Activated CD4-positive, alpha-beta T cell treated with anti-CD3 and anti-CD28 coated beads for 48 hours (primary cell): ENCODE measurements at places on chromosomes 6 and 20.

DNA sequence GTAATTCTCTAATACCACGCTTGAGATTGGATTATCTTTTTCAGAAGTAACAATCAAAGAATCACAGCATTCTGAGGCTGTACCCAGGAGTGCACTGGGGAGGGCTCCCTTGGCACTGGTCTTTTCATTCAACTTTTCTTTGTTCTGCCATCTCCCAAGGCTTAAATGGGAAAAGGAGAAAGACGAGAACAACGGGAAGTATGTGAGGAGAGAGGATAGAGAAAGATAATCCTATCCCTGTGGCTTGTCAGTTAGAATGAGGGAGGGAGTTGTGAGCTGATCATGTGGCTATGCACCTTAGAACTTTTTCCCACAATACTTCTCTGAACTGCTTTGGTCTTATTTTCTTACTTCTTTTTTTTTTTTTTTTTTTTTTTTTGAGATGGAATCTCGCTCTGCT, 83.1 kb downstream of the CAP2 start:
- no peak for DNase-seq

DNA sequence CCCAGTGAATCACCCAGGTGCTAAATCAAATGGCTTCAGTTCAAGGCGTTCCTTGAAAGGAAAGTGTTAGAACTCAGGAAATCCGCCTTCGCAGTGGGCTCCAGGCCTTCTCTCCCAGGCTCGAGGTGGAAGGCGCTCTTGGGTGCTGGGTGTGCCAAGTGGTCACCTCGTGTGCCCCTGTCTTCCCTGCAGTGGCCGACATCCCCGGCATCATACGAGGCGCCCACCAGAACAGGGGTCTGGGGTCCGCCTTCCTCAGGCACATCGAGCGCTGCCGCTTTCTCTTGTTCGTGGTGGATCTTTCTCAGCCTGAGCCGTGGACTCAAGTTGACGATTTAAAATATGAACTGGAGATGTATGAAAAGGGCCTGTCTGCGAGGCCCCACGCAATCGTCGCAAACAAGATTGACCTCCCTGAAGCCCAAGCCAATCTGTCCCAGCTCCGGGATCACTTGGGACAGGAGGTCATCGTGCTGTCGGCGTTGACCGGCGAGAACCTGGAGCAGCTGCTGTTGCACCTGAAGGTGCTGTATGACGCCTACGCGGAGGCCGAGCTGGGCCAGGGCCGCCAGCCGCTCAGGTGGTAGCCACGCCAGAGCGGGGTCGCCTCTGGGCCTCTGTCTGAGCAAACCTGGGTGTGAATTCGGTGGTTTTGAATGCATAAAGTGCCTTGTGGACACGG, 17.8 kb downstream of the MTG2 start:
- no peak for DNase-seq

DNA sequence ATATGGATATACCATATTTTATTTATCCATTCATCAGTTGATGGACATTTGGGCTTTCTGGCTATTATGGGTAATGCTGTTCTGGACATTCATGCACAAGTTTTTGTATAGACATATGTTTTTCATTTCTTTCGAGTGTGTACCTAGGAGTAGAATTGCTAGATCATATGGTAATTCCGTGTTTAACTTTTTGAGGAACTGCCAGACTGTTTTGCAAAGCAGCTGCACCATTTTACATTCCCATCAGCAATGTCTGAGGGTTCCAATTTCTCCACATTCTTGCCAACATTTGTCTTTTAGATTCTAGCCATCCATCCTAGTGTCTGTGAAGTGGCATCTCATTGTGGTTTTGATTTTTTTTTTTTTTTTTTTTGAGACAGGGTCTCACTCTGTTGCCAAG, 20.8 kb downstream of the SRC start:
- DNase-seq: no peak

- DNase-seq: no peak
Observed at GRCh38 chr6:41257369-41258195, 28.9 kb downstream of the TREM1 start.

DNA sequence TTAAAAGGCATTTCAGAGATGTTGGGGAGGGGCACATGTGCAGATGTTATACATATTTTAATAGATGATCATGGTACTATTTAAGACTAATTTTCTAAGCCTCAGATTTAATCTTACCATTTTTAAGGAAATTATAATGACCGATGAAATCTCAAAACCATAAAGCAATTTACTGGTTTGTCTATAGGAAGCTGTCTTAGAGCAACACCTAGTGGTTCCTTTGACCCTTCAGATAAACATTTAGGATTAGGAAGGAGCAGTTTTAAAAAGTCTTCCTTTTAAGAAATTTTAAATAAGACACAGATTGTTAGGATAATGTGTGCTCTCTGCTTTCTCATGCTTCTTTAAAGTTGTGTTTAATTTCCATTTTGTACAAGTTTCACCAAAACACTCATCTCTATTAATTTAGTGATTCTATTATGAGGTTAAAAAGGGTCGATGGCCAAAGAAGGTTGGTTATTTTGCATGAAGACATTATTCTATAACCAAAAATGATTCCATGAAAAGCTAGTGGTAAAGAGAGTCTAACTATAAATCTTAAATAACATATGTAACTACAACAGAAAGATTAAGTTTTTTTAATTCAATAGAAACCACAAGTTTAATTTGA, 376.4 kb downstream of the HACE1 start:
- no peak for DNase-seq

DNA sequence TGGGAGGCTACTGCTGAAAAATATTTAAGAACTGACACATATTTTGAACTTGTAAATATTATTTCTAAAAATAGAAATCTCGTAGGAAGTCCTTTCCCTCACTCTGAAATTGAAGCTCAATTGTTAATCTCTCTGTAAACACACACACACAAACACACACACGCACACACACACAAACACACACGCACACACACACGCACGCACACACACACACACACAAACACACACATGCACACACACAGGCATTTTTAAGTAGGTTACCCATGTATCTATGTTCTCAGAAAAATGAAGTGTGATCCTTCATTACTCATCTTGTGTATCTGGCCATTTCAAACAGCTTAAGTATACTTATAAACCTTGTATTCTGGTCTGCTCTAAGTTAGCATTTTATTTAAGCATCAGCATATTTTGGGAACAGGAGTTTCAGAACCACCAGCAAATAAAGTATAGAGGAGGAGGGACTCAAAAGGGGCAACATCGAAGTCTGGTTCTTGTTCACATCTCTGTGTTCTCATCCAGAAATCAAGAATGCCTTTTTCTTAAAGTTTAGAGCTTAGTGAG, 11.6 kb downstream of the CCN6 start:
- no peak for DNase-seq

- no peak for DNase-seq
Observed at GRCh38 chr6:1872649-1873131, 263.0 kb downstream of the FOXC1 start.

GRCh38 chr20:60009318-60009717, 51.1 kb downstream of the CDH26 start:
- DNase-seq: no peak

GRCh38 chr6:167763056-167763944, 63.4 kb upstream of the AFDN start:
- DNase-seq: no peak

DNA sequence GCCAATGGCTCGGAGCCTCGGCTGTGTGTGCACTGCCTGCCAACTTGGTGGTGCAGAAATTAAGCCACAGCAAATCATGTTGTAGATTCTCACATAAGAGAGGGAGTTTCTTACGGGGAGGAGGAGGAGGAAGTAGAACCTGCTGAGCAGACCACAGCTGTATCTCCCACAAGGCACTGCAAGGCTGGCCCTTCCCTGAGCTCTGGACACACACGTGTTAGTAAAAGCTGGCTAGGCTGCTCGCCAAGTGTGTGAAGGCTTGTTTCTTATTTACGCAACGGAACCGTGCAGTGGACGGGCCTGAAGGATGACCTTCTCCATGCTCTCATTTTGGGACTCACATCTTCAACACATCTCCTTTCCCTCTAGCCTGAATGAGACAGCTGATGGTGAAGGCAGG, 15.7 kb upstream of the QKI start:
- DNase-seq: no peak
